ENCODE measurements at places on chromosomes 16 and 17.

- no peak for DNase-seq
These were observed 208.9 kb downstream of the CDH13 start for GRCh38 chr16:82835487-82836155.

GRCh38 chr16:66337463-66338188 lies 28.9 kb upstream of the CDH5 start:
- DNase-seq = no peak

- no peak for DNase-seq
These were observed 806 bp downstream of the IFT140 start for GRCh38 chr16:1610899-1611632.

DNA sequence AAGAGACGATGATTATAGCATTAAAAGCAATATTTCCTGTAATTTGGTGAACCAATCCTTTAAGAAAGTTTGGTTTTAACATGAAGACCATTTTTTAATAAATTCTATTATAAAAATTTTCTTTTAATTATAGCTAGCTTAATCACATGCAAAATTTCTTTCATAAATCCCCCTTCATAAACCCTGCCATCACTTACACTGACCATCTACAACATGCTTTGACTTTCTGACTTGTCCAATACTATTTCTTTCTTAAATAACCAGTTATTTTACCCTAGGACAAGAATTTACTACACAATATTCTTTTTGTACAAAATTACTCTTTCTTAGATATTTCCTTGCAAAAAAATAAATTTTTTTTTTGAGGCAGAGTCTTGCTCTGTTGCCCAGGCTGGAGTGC lies 1334.8 kb downstream of the CDH11 start:
- no peak for DNase-seq

- no peak for DNase-seq
These were observed 216.3 kb downstream of the SPECC1 start for GRCh38 chr17:20225162-20226115.

DNA sequence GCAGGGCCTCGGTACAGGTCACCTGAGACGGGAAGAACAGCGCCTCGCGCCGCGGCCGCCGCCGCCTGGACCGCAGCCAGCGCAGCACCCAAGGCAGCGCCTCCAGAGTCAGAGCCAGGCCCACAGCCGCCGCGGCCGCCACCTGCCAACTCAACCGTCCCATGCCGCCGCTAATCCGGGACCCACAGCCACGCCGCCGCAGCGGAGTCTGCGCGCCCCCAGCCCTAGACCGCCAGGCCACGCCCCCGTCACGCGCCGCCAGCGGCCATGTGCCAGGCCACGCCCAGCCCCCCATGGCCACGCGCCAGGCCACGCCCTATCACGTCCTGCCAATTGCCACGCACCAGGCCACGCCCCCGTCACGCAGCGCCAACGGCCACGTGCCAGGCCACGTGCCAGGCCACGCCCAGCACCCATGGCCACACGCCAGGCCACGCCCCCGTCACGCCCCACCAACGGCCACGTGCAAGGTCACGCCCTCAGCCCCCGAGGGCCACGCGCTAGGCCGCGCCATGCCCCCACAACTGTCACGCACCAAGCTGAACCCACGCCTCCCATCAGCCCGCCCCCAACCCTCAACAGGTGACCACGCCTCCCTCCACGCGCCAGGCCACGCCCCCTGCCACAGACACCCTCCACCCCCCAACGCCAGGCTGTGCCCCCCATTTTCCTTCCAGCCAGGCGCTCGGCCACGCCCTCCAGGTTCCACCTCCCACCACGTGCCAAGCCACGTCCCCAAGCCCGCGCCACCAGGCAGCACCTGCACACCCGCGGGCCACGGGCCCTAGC lies at the start of gene PLD6:
Gene PLD6 (minus strand): TSS at position 210 of the 789 bp plus-strand sequence. CDS start 47 bp downstream, at position 163.
- DNase-seq = peak; percentile 86

DNA sequence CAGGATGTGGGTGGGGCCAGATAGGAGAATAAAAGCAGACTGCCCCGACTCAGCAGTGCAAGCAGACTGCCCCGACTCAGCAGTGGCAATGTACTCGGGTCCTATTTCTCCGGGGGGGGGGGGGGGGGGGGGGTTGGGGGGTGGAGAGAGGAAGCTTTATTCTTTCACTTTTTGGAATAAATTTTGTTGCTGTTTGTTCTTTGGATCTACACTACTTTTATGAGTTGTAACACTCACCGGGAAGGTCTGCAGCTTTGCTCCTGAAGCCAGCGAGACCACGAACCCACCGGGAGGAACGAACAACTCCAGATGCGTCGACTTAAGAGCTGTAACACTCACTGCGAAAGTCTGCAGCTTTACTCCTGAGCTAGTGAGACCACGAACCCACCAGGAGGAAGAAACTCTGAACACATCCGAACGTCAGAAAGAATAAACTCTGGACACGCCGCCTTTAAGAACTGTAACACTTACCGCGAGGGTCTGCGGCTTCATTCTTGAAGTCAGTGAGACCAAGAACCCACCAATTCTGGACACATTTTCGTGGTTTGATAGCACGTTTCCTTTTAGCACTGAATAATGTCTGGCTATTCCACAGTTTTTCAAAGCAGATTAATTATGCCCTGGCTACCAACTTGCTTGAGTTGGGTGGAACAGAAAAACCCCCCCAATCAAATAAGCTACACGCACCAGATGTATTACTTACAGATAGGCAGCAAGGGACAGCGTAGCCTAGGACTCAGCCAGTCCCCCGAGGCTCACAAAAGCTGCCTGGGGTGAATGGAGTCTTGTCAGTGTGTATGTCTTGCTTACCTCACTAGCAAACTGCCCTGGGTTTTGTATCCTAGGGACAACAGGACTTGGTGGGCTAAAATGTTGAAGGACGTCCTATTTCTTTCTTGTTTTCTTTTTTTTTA lies 11.9 kb downstream of the FZD2 start:
- no peak for DNase-seq

Measured in stimulated activated CD4-positive, alpha-beta T cell treated with anti-CD3 and anti-CD28 coated beads, TNF-alpha, amount 100 ng/mL, for 1 hour (primary cell).